ENCODE measurements at places on chromosomes 2 and 18.

GRCh38 chr2:20225294-20226151 lies 593 bp upstream of the SDC1 start:
- DNase-seq = peak; percentile 79

DNA sequence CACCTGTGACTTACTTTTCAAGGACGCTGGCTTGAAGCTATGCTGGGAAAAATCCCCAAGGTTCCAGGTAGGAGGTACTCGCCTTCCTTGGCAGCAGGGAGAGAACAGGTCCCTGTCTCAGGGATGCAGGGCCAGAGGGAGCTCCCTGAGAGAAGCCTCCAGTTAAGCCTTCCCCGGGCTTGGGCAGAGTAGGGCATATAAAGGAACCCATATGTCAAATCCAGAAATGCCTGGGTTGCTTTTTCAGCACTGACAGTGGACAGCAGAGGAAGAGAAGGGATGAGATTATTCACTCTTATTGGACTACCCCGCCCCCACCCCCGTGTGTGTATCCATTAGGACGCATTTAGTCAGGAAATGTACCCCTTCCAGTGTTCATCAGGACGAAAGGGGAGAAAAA lies 89.3 kb upstream of the TEX51 start:
- DNase-seq = no peak

DNA sequence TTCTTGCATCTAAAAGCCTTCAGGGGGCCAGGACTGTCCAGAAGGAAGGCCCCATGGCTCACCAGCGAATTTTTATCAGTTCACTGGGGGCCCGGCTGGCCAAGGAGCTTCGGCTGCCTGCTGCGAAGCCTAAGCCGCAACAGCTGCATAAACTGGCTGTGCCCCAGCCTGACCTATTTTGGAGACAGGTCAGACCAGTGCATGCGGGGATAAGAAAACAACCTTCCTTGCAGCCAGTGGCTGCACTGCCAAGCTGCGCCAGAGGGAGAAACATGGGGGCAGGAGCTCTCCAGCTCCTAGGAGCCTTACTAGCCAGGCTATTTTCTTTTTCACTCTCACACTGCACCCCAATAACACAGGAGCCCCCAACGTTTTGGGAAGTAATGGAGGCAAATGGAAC lies 15.2 kb downstream of the PAX3 start:
- DNase-seq = no peak

DNA sequence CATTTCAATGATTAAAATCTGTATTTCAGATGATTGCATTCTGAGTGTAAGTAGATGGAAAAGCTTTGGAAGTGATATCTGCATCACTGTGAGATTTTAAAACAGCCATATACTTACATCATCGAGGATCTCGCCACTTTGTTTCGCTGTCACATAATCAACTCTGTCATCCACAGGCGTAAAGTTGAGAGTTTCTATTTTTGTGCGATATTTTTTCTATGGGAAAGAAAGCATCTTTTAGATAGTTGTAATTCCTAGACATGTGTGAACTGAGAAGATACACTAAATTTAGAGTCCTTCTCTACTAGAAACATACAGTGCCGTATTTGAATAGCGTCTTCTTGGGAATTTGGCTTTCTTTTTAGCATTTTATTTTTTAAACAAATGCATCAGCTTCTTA lies 158.8 kb downstream of the RIF1 start:
- DNase-seq = no peak

GRCh38 chr2:191222952-191223351 lies 22.3 kb upstream of the MYO1B start:
- no peak for DNase-seq

DNA sequence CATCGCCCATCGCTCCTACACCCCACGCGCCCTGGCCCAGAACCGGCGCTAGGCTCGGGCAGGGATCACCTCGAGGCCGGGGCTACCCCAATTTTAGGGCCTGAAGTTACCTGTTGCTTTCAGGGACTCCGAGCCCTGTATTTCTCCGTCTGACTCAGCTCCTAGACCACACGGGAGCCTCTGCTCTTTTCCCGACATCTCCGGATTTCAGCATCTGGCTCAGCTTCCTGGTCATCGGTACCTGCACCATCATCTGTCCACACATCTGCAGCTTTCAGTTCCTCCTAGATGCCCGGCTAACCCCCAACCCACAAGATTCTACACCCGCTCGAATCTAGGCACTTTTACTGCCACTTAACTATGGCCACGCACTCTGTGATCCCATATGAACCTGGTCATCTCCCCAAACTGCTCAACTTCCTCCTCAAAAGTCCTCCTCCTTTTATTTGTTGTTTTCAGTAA lies 12.1 kb upstream of the HMSD start:
- DNase-seq = no peak

- DNase-seq = no peak
These were observed 1231.6 kb upstream of the GYPC start for GRCh38 chr2:125424266-125424785.

GRCh38 chr18:45566025-45566740 lies 49.1 kb upstream of the SLC14A2 start:
- DNase-seq = peak; percentile 38

GRCh38 chr2:117949806-117950205 lies 64.1 kb downstream of the CCDC93 start:
- DNase-seq = no peak

DNA sequence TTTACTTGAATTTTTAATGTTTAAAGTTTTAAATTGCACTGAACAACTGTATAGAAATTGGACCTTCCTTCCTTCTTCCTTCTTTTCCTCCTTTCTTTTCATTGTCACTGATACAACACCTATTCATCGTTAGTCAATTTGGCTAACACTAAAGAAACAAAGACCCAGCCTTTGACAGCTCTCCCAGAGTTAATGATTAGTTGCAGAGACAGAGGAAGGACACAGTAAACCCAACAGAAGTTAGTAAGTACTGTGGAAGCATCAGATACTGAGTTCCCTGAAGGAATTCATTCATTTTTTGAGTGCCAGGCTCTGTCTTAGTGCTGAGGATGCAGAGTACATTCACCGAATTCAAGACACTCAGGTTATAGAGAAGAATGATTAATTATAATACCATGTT lies 77.9 kb upstream of the RAB27B start:
- DNase-seq = no peak

DNA sequence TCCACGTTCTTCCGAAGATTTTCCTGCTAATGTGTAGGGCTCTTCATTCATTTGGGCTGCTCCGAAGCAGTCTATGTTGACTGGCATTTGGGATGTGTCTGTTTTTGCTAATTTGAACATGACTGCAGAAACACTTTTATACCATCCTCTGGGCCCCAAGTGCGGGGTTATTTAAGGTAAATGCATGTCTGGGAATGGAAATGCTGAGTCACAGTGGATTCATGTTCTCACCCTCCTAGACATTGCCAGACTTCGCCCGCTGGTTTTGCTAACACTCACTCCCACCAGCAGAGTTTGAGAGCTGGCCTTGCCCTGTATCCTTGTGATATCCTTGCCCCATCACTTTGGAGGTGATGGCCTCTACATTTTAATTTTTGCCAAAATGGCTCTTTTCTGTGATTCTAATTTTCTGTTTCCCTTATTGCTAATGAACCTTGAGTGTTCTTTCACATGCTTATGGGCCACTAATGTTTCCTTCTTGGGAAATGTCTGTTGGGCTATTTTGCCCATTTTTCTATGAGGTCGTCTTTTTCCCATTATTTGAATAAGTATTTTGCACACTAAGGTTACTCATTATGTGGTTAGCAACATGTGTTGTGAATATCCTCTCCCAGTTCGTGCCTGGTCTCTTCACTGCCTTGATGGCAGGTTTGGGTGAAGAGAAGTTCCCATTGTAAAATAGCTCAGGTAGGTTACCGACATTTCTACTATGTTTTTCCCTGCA lies 204.1 kb downstream of the GLI2 start:
- peak; percentile 79 for DNase-seq

- peak; percentile 58 for DNase-seq
These were observed 162.4 kb downstream of the LRP1B start for GRCh38 chr2:141968433-141968832.

- DNase-seq = peak; percentile 20
These were observed 230.8 kb upstream of the RAB6C start for GRCh38 chr2:129748653-129749052.

DNA sequence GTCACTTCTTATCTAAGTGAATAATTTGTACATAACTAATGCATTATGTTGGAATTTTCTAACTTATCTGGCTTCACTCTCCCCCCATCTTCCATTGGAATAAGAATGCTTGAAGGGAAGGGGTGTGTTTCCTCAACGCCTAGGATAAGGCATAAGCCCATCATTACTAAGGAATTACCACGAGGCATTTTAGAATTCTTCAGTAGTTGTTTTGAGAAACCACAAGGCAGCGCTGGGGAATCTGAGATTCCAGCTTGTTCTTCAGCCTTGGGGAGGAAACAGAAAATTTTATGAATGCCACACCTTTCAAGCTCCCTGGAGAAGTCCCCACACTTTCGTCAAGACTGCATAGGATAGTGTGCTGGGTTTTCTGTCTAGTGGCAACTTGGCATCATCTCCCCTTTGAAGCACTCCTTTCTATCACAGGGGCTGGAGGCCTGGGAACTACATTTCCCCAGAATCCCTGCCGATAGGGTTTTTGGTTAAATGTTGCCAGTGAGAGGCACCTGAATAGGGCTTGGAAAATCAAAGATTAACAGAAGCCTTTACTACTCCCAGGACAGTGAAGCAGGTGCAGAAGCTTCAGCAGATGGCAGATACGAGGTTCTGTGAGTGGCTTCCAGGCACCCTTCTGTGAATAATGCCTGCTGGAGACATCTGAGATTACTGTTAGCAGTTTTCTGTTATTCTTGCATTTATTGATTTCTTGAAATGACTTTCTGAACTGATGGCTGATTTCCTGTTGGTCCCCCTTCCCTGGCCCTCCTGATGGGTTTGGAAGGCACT lies 192.7 kb upstream of the REV1 start:
- DNase-seq = peak; percentile 43

DNA sequence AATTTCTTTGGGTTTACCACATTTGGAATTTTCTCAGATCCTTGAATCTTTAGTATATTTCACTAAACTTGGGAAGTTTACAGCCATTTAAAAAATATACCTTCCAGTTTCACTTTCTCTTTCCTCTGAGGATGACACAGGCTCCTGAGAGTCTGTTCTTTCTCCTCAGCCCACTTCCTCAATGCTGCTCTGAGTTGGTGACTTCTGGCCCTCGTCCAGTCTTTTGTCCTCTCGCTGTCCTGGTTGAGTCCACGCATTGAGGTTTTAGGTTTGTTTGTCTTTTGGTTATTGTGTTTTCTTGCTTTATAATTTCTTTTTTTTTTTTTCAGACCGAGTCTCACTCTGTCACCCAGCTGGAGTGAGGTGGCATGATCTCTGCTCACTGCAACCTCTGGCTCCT lies 40.7 kb upstream of the GALR1 start:
- DNase-seq = peak; percentile 73

DNA sequence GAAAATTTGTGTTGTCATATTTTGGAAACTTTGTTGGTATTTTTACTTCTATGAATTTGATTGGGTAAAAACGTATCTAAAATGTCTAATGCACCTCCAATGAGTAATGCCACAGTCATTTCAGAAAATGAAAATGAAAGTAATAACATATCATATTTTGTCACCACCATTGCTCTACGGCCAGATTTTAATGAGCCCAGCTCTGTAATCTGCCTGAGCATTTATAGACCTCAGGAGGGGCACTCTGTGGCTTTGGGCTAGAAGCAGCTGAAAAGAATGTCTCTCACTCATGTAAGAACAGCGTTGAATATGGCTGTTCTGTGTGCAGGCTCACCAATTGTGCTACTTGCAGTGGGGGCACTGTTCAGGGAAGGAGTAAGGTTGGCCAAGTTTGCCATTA lies 32.7 kb upstream of the ABCA12 start:
- DNase-seq = peak; percentile 46

- DNase-seq = no peak
These were observed 104.5 kb upstream of the EPC2 start for GRCh38 chr2:148540022-148540421.

GRCh38 chr2:241148239-241148638 lies 1.0 kb downstream of the PASK start:
- no peak for DNase-seq

- DNase-seq = no peak
These were observed 710.6 kb upstream of the ZEB2 start for GRCh38 chr2:145230546-145230945.

GRCh38 chr2:223787358-223787757 lies 50.0 kb downstream of the AP1S3 start:
- no peak for DNase-seq

- DNase-seq = no peak
These were observed 9.7 kb downstream of the GPR55 start for GRCh38 chr2:230915319-230915718.

GRCh38 chr2:239943991-239944631 lies 81.0 kb downstream of the NDUFA10 start:
- no peak for DNase-seq

- DNase-seq = no peak
These were observed 59.5 kb downstream of the LHCGR start for GRCh38 chr2:48695991-48696390.

- DNase-seq = no peak
These were observed 19.4 kb downstream of the CHMP3 start for GRCh38 chr2:86543793-86544192.

GRCh38 chr2:172232708-172233396 lies 130.2 kb upstream of the DLX2 start:
- DNase-seq = no peak

- no peak for DNase-seq
These were observed 3.6 kb downstream of the VIL1 start for GRCh38 chr2:218422403-218423086.

- no peak for DNase-seq
These were observed 33.6 kb downstream of the DGKD start for GRCh38 chr2:233387667-233388528.

DNA sequence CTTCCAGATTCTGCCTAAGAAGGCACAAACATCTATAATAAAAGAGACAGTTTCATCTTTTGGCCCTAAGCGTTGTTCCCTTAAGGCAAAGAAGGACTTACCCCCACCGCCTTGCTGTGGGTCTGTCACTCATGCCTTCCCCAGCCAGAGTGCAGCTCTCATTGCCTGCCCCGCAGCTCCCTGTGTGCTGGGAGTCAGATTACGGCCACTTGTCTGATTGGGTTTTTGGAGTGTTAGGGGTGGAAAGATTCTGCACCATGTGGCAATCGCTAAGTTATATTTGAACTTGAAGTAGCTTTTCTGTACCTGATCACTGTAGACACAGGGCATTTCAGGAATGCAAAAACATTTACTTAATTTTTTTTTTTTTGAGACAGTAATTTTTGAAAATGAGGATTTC lies at the start of gene AQP4:
TSS of gene AQP4 (minus strand) at position 151 of the 400 bp plus-strand sequence. CDS start at position 133, 18 bp downstream.
- no peak for DNase-seq

GRCh38 chr2:44130441-44130840 lies 38.2 kb upstream of the PPM1B start:
- DNase-seq = peak; percentile 35

- DNase-seq = peak; percentile 5
These were observed 419.6 kb upstream of the POU3F3 start for GRCh38 chr2:104434318-104434792.

All from HT1080 (cell line).